ENCODE measurements at places on chromosomes 2 and 18.

- no peak for DNase-seq
Observed at GRCh38 chr2:16908656-16909055, 243.0 kb upstream of the CYRIA start.

DNA sequence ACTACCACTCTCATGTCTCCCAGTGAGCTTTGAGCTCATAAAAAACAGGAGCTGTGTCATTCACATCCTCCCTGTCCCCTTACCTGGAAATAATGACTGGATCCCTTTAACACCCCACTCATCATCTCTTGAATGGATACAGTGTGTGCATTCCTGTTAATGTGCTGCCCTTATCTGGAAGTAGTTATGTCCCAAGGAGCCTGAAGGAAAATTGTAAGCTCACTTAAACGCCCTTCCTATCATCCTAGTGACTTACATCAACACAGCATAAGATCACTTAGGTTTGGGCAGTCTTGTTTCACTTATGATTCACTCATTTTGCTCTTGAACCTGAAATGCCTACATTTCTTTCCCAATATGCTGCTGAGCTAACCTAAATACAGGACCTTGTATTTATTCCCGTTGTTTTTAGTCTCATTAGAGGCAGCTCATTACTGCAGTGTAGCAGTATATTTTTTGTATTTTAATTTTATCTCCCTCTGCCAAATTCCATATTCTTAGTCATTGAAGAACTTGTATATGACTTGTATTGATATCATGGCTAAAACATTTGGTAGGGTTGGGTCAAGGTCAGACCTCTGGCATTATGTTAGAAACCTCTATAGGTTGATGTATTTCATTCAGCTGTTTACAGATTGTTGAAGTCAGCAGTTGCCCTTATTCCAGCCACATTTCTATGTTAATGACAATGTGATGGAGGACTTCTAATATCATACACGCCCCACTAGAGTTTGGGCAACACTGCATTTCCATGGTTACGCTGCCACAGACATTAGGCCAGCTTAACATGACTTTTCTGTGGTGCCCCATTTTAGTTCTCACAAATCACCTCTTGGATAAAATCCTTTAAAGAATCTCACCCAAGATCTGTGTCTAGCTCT lies 72.9 kb downstream of the PKP4 start:
- no peak for DNase-seq

GRCh38 chr2:234788841-234789240 lies 163.0 kb upstream of the SH3BP4 start:
- DNase-seq, result no peak

- no peak for DNase-seq
Observed at GRCh38 chr2:202944816-202945215, 32.7 kb downstream of the CARF start.

GRCh38 chr2:169038338-169038757 lies 7.2 kb upstream of the ABCB11 start:
- no peak for DNase-seq

DNA sequence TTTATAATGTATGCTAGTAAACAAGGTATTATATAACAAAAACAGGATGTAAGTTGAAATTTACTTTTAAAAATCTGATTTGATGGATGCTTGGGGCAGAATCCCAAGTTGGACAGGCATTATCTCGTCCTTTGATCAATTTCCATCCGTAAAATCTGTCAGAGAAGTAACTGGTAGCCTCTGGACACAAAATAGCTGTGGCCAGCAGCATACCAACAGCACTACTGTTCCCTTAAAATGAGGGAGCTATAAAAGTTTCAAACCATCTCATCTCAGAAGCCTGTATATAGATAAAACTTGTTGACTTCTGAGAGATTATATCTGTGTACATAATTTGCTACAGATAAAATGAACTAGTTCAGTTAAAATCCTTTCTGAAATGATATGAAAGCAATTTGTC lies 14.7 kb upstream of the METAP1D start:
- DNase-seq, result no peak

DNA sequence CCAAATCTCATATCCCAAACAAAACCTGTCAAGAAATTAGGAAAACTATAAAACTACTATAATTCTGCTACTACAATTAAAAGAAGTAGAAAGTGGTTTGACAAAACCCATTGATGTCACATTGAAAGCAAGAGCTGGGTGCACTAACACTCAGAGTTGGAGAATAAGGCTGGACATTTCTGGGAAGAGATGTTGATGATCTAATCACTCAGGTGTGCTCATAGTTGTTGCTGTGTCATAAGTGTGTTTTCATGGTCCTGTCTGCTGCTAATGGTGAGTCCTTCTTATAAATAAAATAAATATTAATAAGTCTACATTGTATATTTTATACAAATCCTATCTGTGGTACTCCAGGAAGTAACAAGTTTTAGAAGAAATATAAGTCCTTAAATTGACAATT lies 168.2 kb upstream of the LRP1B start:
- no peak for DNase-seq

DNA sequence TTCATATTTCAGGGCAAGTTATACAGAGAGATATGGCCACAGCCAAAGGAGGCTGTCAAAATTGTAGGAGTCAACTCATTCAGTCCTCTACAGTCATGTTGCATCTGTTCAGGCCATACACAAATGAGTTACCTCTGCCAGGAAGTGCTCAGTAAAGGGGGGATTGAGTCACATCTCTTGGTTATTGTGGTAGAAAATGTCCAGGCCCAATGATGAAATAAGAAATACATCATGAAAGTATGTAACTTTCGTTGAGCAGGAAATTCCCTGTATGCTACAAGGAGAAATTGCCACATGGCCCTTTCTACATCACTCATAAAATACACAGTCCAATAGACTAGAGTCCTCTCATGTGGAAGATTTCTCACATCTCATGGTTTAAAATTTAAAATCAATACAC lies 103.9 kb upstream of the COL3A1 start:
- no peak for DNase-seq

DNA sequence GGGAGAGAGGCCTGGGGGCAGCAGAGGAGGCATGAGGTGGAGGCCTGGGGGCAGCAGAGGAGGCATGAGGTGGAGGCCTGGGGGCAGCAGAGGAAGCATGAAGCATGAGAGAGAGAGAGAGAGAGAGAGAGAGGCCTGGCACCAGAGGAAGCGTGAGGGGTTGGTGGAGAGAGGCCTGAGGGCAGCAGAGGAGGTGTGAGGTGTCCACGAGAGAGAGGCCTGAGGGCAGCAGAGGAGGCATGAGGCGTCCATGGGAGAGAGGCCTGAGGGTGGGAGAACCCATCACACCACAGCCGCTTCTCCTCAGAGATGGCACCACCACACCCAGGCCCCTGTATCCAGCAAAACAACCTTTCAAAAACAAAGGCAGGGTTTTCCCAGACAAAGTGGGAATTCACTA lies 55.7 kb upstream of the KCNG2 start:
- DNase-seq, result no peak

DNA sequence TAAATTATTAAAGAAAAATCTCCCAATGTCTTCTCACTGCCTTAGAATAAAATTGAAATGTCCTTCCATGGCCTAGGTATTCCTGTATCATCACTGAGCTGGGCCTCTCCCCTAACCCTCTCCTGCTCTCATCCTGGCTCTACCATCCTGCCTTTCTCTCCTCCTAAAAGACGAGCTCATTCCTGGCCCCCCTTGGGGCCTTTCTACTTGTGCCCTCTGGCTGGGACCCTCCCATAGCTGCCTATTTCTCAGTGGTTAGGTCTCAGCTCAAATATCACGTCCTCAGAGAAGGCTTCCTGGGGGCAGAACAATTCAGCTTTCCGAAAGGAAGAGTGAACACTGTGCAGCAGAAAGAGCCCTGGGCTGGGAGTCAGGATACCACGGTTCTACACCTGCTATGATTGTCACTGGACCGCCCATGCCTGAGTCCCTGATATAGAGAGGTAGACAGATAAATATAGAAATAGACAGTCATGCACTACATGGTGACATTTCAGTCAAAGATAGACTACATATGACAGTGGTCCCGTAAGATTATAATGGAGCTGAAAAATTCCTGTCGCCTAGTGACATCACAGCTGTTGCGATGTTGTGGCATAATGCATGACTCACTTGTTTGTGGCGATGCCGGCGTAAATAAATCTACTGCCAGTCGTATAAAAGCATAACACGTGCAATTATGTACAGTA lies 9.4 kb downstream of the DNPEP start:
- no peak for DNase-seq

DNA sequence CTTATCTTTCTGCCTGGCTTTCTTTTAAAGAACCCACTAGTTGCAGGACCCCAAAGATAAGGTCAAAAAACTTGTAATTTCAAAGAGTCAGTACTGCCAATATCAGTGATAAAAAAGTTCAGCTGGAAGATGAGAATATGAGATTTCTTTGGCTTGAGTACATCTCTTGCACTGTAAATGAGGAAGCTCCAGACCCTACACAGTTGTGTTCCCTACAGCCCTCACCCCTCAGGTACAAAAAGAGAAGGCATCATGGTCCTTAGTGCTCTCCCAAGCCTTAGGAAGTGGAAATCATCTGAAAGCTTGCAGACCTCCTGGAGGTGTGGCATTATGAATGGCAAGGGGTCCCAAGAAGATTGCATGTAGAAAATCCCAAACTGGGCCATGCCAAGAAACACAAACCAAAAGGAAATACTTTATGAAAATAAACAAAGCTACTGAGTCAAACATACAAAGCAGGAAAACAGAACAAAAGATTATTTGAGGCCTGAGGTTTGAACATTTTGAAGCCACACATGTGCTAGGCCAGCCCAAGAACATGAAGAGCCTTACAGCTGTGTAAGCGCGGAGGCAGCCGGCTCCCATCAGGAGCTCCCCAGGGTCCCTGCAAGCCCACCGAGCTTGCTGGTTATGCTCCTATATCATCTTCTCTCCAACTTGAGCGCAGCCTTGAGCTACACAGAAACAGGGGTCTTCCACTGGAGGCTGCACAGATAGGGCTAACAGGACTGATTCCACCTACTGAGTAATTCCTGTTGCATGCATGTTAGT lies 217.0 kb downstream of the OSR1 start:
- no peak for DNase-seq

GRCh38 chr2:31108561-31109286 lies 29.5 kb downstream of the GALNT14 start:
- DNase-seq, result no peak

GRCh38 chr2:125296742-125297141 lies 1271.7 kb downstream of the CNTNAP5 start:
- no peak for DNase-seq

- DNase-seq, result no peak
Observed at GRCh38 chr2:26099933-26100332, 66.0 kb downstream of the RAB10 start.

DNA sequence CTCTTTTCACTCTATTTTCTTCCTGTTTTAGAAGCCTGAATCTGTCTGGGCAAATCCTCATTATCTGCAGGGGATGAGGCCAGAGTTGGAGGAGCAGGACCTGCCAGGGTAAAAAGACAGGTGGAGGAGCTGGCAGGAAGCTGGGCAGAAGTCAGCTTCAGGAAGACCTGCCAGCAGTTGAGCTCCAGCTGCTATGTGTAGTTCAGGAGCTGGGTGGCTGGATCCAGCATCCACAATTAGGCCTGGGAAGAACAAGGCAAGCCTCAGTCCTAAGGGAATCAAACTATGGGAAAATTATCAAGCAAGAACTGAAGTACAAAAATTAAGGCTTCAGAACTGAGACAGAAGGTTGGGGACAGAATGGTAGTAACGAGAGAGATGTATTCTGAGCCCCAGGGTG lies 174.0 kb downstream of the MREG start:
- DNase-seq, result no peak

DNA sequence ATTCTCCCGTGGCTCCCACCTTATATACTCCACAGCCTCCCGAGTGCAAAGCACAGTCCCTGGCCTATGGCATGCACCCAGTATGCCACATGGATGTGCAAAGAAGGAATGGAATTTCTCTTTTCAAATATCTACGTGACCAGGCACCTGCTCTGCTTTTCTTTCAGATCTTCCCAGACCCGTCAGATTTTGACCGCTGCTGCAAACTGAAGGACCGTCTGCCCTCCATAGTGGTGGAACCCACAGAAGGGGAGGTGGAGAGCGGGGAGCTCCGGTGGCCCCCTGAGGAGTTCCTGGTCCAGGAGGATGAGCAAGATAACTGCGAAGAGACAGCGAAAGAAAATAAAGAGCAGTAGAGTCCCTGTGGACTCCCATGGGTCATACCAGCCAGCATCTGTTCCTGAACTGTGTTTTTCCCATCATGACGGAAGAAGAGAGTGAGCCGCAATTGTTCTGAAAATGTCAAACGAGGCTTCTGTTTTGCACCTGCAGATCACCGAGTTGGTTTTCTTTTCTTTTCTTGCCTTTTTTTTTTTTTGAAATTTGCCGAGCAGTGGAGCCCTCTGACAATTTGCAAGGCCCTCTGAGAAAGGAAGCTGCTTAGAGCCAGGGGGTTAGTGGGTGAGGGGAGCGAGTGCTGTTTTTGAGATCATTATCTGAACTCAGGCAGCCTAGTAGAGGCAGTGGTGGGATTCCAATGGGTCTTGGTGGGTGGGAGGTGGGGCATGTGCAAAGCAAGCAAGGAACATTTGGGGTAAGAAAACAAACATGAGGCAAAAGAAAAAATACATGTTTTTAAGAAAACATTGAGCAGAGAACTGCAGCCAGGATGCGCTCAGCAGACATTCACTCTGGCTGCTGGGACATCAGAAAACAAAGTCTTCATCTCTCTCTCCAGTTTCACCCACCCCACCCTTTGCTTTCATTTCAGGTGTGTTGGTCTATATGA lies 26.2 kb downstream of the LBH start:
- no peak for DNase-seq
